ENCODE measurements at places on chromosomes 1 and 21.

GRCh38 chr1:213326281-213327016 lies 275.4 kb downstream of the RPS6KC1 start:
- DNase-seq: no peak

DNA sequence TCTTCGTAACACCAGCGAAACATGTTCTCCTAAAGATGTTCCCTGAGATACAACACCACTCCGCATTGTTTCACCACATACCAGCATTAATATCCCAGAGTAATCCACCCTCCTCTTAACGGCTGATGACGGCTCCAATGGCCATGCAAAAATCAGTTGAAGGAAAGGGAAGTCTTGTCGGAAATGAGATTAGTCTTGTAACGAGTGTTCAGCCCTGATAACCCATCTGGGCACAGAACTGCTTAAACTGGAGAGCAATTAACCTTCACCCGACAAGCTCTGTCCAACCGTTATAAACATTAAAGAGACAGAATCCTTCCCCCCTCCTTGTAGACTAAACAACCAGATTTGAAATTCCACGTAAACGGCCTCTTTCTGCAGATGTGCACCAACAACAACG lies 21.9 kb downstream of the ERG start:
- DNase-seq: no peak

- no peak for DNase-seq
These were observed 339.0 kb downstream of the RWDD3 start for GRCh38 chr1:95572962-95573361.

- no peak for DNase-seq
These were observed 496.4 kb downstream of the SETD4 start for GRCh38 chr21:35563885-35564451.

GRCh38 chr21:44088401-44088780 lies 18.8 kb upstream of the PWP2 start:
- DNase-seq: no peak

DNA sequence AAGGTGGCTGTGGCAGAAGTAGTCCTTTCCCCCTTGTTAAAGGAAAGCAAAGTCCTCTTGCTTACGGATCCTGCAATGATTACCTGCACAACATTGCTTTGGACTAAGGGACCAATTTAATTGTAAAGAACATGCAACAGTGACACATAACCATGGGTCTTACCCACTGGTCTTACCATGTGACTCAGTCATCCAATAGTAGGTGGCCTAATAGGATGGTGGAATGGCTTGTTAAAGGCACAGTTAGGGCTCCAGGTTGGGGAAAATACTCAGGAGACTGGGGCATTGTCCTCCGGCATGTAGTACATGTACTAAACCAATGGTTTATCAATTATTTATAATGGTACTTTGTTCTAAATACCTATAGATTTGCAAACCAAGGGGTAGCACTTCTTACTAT lies 2.1 kb upstream of the YIPF1 start:
- DNase-seq: no peak

DNA sequence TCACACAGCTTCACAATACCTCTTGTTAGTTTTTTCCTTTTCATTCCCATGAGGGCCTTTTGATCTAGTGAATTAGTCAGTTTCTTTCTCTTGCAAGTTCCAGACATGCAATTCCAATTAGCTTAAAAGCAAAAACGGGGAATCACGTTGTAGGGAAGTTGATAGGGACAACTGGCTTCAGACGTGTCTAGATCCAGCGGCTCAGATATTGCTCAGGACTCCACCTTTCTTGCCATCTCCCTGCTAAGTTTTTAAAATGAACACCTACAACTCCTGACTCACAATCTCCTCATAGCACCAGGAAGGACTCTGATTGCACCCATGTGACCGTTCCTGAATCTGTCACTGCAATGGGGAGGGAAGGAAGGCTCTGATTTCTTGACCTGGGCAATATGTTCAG lies 63.8 kb upstream of the ARHGAP29 start:
- no peak for DNase-seq

DNA sequence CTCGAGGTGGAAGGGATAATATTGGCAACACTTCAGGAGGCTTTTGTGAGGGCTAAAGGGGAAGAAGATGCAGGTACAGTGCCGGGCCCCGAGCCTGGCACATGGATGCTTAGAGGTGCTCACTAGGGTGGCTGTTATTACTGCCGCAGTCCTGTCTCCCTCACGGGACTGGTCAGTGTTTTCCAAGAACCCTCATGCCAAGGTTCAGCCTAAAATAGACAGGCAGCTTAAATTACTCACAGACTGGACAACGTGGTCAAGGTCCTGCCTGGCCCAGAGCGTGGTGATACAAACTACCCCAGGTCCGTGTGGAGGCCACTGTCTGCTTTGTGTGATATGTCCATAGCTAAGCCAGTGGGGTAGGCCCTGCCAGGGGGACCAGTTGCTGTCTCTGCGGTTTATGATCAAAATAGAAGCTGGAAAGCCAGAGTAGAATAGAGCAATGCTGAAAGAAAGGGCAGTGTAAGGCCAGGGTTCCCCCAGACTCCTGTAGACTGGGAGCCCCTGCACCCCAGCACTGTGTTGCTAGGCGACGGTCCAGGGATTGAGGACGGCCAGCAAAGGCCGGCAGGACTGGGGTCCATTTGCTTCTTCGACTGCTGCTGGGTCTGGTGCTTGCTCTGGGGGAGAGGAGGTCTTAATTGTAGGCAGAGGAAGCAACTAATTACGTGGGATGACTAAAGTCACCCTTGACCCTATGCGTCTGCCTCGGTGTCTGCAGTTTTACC lies 36.1 kb downstream of the ELAPOR1 start:
- no peak for DNase-seq

Data from RWPE1 (cell line).